GM04503 (cell line): ENCODE measurements at places on chromosomes 4 and X.
A peak's percentile ranks its signal among the peaks of the same experiment; 100 is the strongest.

GRCh38 chr4:121278811-121279368 is 101.9 kb downstream of the QRFPR start:
- no peak for DNase-seq

DNA sequence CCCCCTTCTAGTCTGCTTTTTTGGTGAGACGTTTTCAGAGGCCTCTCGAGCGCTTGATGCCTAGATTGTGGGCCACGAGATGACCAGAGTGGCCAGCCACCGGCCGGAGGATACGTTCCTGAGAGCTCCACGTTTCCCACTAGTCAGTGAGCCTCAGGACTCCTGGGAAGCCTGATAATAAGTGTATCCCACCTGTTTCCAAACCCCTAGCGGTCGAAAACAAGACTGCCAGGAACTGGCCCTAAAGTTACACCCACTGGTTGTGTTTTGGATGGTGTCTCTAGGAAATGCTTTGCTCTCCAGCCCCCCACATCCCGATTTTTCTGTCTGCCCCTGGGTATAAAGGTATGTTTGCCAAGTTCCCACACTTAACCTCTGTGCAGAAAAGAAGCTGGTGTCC is 4.6 kb upstream of the RS1 start:
- no peak for DNase-seq

DNA sequence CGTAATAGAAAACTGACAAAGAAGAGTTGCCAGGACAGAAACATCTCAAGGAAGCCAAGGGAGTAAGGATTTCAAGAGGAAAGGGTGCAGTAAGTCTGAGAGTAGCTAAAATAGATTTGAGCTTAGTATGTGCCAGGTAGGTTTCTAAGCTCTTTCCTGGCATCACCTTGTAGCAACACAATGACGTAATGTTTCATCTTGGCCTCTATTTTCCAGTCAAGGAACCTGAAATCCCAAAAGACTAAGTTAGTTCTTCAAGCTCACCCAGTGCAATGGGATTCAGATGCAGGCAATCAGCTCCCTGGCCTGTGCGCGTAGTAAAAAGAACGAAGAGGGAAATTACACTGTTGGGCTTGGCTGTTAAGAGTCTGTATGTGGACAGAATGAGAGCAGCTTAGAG is 586.5 kb upstream of the TENM3 start:
- DNase-seq, result no peak

DNA sequence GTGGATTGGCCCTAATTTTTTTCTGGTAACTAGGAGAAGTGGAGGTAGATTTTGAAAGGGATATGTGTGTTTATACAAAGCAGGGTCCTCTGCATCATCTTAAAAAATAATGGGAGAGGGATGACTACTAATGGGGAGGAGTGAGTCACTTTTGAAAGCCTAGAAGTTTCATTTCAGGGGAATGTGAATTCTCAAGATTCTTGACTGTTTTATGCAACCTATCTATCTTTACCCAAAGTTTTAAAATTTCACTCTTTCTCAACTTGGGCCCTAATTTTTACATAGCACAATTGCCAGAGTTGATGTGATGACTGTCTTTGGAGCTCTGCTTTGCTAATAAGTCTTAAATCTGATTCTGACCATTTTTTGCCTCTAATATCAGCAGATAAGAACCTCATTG is 445.2 kb downstream of the GRXCR1 start:
- peak; percentile 42 for DNase-seq

DNA sequence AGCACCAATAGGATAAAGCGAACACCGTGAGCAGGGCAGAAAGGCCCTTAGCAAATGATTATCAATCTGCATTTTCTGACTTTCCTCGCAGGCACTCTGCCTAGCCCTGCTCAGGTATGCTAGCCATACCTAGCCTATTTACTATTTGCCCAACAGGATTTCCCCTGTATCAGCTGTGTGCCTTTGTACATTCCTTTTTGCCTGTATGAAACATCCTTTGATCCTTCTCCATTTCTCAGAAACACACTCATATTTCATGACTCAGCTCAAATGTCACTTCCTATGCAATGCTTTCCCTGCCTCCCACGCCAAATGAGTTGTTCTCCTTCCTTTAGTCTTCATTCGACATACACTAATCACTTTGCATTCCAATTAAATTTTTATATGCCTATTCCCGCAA is 37.2 kb downstream of the PCDH7 start:
- DNase-seq, result no peak

DNA sequence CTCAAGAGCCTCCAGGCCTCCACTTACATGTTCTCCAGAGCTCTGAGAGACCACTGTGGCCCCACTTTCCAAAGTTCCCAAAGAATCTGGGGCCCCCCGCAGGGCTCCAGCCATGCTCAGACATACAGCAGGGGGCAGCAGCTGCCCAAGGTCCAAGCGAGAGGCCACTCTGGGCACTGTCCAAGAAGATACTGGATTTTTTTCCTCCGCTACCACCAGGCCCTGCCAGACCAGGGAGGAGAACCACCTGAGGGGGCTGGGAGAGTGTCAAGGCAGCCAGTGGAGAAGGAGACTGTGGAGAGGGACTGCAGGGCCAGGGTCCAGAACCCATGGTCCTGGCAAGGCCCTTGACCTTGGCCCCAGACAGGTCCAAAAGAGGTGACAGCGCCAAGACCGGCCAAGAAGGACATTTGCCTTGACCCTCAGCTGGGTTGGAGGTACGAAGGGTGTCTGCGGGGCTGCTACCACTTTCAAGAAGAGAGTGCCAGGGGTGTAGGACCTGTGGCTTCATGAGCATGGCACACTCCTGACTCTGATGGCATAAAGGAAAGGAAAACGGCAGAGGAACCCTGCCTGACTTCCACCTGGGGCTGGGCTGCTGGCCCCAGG is 5.3 kb downstream of the EMD start:
- no peak for DNase-seq
